ENCODE measurements at places on chromosomes 4 and X.
A peak's percentile ranks its signal among the peaks of the same experiment; 100 is the strongest.

- no peak for ATAC-seq
Observed at GRCh38 chr4:105277702-105278101, 131.0 kb downstream of the TET2 start.

GRCh38 chr4:126783191-126783590, 849.6 kb upstream of the INTU start:
- no peak for ATAC-seq

DNA sequence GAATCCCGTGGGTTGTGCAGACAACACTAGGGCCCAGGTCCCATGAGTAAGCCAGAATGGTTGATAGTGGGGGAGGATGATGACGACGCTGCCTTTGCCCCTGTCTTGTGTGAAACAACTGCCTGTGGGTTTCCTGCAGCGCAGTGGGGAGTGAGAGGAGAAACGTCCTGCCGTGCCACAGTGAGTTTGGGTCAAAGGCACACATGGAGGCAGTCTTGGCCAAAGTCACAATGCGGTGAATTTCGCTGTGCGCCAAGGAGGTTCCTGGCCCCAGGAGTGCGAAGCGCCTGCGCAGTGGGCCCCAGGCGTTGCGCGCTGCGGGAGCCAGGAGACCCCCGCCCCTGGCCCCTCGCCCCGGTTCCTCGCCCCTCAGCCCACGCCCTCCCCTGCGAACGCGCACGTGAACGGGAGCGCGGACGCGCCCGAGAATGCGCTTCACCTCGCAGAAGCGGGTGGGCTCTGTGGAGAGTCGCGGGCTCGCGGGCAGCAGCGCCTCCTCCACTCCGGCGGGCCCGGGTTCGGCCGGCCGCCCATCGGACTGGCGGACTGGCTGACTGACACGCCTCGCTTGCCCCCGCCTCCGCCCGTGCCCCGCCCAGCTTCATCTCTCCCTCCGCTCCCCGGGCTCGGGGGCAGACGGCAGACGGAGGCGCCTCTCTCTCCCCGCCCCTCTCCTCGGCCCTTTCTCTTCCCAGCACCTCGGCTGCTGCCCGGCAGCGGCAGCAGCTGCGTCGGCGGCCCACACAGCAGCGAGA, at the start of gene NUDT10:
NUDT10 (plus strand) TSS at position 635 of the 755 bp plus-strand sequence. CDS start 144 bp downstream, outside the sequence.
- peak; percentile 78 for ATAC-seq

DNA sequence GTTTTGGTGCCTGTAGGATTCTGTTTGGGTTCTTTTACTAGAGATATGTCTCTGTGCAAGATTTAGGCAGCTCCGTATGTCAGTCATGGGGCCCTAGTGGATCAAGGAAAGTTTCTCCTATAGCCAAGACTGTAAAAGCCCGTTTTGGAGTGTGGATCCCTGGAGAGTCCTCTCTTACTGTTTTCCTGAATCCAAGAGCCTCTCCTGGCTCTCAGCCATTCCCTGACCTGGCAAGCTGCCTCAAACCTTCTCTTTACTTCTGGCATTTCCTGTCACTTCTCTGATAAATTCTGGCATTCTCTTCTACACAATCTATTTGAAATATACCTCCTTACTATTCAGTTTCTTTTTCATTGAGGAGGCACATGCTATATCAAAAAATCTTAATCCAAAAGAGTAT, 41.4 kb downstream of the DCAF12L2 start:
- no peak for ATAC-seq

GRCh38 chr4:88911246-88912212, 145.5 kb downstream of the FAM13A start:
- ATAC-seq = peak; percentile 83

DNA sequence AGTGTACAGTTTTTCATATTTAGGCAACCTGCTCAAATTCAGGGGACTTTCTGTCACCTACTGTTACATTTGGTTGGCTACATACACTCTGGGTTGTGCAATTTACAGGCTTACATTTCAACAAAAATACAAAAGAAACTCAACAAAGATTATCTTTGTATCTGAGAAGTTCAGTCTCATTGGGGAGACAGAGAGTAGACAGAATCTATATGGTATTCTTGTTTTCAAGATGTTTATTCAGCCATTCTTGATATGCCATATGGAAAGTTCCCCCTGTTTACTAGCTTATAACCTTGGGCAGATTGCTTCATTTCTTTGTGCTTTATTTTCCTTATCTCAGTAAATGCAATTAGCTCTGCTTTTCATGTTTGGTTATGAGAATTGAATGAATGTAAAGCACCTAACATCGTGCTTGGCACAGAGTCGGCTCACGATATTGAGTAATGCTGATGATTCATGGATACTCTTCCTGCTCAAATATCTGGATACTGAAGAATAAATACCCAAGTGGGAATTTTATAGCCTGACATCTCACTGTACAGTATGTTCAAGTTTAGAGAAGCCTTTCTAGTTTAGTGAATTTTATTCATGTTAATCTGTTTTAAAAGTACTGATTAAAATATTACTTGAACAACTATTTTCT, 96.5 kb upstream of the PACRGL start:
- no peak for ATAC-seq

- no peak for ATAC-seq
Observed at GRCh38 chrX:137040113-137040794, 6.5 kb upstream of the GPR101 start.

- no peak for ATAC-seq
Observed at GRCh38 chr4:169348541-169348940, 77.8 kb upstream of the SH3RF1 start.

DNA sequence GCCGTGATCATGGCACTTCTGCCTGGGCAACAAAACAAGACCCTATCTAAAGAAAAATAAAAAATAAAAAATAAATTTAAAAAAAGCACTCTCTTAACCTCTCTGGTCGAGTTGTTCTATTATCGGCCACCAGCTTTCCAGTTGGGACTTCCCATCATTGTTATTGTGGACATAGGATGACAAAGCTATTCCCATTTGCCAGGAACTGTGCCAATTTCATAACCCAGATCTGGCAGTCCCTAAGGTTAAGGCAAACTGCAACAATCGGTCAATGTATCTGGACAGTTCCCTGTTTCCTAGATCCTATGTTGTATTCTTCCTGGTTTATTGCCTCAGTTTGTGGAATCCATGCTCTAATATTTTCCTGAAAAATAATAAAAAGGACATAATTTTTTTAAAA, 17.8 kb upstream of the ANXA5 start:
- ATAC-seq = no peak

GRCh38 chr4:151291485-151291884, 14.5 kb downstream of the PRSS48 start:
- ATAC-seq = no peak

DNA sequence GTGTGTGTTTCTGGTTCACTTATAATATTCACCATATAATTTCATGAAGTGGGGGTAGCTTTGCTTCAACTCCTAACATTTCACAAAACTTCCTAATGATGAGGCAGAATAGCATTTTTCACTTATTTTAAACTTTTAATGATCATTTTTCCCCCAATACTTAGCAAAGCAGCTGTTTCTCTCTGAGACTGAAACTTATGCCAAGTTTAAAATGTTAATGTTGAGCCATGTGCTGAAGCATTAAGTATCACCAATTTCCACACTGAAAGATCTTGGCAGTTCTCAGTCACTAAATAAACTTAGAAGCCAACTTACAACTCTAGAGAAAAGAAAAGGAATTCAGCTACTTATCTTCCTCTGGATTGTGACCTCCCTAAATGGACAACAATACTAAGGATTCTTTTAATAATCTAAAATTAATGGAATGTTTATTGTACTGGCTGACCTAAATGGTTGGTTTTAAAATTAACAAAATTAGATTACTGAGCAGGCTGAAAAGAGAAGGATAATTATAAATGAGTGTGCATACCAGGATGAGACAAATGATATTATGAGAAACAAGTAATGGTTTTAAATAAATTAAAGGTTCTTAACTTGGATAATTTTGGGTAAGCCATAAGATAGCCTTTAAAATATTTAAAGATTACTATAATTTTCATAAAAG, 1429.4 kb upstream of the ADGRL3 start:
- ATAC-seq = no peak

DNA sequence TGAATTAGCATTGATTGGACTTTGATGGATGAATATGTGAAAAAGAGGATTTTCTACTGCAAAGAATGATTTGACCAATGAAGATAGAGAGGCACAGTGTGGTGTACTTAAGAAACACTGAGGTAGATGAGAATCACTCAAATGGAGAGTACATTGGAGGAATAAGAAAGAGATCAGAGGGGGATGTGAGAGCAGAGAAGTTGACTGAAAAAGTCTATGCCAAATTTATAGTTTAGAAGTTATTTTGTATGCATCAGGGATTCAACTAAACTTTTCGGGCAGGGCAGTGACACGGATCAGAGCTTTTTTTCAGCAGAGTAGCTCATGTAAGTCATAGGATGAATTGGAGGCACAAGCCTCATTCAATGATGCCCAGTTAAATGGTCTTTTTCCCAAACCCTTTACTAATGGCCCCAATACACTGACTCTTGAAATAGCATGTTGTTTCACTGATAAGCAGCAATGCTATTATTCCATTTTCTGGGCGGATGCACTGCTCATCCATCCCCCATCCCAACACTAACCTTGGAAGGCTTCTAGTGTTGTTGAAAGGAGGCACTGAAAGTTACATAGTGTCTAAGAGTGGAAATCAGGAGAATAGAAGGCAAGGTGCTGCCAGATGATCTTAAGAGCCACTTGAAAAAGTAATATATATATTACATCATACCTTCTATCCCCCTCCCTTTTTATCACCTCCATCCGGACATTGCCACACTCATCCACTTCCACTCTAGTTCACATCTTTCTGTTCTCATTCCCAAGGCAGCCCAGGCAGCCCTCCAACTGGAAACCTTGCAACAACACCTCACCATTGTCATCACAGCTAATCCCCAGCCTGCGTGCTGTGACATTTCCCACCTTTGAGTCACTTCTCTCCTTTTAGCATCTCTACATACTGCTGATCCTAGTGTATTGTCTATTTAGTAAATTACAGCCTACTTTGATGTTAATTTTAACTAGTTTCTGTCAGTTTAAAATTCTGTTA, 46.1 kb downstream of the ARHGAP24 start:
- no peak for ATAC-seq

DNA sequence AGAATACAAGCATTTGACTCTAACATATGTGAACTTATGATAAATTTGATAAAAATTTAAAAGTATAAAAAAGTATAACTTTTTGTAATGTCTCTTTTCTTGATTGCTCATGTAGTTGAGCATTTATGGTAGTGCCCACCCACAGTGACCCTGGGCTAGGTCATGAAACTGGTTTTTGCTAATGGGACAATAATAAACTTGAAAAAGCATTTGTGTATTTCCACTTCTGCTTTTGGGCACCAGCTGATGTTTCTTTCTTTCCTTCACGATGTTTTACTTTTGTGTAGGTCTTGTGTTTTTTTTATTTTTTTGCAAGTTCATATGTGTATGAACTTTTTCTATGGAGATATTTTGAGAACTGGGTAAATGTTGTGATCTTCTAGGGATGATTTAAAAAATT, 313.1 kb downstream of the CBLL2 start:
- no peak for ATAC-seq

DNA sequence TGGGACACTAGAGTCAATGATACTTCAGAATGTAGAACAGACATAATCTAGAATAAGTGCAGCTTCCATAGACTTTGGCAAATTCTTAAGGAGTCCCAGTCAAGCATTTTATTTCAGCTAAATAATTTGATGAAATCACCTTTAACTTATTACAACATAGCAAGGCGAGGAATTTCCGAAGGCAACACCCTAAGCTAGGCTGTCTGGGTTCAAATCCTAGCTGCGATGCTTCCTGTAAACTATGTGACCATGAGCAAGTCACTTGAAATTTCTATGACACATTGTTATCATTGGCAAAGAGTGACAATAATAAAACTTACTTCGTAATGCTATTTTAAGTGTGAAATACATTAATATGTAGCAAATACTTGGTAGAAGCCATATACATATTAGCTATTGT, 679.1 kb downstream of the DMD start:
- no peak for ATAC-seq

DNA sequence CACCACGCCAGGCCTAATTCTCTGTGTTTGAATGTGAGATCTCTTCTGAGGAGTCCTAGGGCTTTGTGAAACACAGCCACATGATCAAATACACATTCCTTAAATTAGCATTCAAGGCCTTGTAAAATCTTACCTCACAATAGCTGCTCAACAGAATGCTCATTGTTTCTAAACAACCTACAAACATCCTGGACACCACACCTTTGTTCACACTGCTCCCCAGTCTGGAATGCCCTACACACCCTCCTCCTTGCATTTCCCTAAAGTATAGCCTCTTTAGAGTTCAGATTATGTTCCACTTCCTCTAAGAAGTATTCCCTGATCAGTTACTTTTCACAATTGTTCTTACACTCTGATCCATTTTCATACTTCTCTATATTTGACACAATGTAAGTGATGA, 110.6 kb downstream of the AGTR2 start:
- ATAC-seq = no peak

DNA sequence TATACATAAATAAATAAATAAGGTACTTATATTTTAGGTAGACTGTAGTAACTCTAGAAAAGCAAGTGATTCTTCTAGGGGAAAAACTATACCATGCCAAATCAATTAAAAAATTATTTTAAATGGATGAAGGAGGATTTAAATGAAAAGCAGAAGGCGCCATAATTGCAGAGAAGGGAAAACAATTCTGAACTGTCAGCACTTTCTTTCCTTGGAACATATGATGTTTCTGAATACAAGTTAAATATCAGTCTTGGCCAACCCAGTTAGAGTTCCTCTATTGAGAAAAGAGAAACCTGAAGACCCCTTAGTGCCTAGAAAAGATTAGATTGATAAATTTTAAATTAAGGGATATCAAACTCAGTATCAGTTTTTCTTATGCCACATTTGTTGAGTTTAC, 75.8 kb downstream of the ADAM29 start:
- no peak for ATAC-seq

DNA sequence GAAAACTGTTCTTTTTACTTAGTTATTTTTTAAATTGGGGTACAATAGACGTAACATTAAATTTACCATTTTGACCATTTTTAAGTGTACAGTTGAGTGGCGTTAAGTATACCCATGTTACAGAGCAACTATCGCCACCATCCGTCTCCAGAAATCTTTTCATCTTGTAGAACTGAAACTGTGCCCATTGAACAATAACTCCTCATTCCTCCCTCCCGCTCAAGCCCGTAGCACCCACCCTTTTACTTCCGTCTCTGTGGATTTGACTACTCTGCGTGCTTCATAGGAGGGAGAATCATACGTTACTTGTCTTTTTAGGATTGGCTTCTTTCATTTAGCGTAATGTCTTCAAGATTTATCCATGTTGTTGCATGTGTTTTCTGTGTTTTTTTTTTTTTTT, 55.3 kb downstream of the TMEM131L start:
- ATAC-seq = no peak

DNA sequence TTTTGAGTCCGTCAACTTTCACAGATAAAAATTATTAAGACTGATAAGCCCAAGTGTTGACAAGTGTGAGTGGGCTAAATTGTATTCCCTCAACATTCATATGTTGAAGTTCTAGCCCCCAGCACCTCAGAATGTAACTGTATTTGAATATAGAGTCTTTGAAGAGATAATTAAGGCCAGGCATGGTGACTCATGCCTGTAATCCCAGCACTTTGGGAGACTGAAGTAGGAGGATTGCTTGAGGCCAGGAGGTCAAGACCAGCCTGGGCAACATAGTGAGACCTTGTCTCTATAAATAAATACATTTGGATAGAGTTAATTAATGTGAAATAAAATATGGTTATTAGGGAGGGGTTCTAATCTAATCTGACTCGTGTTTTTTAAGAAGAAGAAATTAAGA, 29.7 kb upstream of the SLC25A4 start:
- ATAC-seq = no peak

- ATAC-seq = no peak
Observed at GRCh38 chrX:135695471-135695870, 18.0 kb upstream of the CT45A1 start.
